ENCODE measurements at places on chromosomes 6 and 20. TPM values are rescaled to one million over a fixed set of nuclear protein-coding genes. Genes with fewer than 3 reads are reported as not detected.

DNA sequence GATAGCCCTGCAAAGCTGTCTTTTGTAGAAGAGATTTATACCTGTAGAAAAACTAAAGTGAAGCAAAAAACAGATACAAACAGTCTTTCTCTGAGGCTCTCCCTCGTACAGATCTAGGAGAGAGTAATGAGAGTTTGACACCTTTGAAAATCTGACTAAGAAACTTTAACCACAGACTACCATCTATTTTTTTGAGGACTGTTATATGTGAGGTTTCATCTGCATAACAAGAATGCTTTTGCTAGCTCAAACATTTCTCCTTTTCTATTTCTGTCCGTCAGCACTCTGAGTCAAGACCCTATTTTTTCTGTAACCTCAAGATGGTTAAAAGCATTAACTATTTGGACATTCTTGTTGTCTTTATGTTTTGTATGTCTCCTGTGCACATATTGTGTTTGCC, 193.0 kb downstream of the BTBD3 start:
- DNase-seq: no peak

- DNase-seq: no peak
Observed at GRCh38 chr6:2460216-2460745, 214.9 kb upstream of the GMDS start.

- DNase-seq: no peak
Observed at GRCh38 chr20:1720226-1720625, 62.6 kb upstream of the SIRPG start.

DNA sequence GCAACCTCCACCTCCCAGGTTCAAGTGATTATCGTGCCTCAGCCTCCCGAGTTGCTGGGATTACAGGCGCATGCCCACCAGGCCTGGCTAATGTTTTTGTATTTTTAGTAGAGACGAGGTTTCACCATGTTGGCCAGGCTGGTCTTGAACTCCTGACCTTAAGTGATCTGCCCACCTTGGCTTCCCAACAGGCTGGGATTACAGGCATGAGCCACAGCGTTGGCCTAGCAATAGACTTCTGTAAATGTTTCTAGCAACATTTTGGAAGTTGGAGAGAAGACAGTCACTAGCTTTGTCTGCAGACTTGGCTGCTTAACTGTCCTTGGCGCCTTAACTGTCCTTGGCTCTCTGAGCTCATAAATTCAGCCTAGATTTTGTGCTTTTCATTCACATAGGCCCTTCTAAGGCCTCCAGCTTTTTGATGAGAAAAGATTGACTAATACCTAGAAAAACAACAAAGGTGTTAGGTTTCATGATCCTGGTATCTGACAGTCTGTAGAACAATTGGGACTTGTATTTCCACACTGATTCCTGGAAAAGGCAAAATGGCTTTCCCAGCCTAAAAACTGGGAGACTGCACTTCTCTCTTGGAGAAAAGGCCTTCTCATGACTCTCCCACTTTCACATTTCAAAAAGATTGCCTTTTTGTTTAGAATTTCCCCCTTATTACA, 49.7 kb downstream of the OR2B2 start:
- no peak for DNase-seq

DNA sequence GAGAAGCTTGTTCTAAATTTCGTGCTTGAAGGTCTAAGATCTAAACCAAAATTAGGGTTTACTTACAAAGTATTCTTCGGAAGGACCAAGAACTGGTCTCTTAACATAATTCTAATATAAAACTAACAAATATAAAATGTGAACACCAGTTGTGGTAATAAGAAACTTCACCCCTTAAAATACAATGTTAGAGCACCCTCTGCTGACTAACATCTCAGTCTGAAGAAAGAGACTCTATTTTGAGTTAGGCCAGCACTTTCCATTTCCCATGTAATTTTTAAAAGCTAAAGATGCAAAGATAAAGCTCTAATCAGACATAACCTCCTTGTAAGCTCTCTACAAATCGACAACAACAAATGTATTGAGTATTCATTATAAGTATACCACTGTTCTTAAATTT, 24.6 kb downstream of the ATG5 start:
- DNase-seq: no peak

DNA sequence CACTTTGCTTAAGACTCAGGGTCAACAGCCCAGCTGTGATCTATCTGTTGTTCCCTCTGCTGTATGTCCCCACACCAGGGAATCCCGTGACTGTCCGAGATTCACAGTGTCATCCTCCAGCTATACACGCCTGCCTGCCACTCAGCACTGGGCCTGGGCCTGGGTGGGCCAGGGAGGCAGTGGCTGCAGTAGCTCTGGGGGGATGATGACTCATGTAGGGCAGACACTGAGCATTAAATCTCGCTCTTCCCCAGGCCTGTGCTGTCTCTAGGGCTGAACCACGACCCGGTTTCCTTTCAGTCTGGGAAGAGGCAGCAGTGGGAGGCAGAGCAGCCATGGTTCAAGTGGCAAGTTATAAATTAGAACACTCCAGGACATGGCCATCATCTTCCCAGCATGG, 173.9 kb downstream of the LRFN2 start:
- no peak for DNase-seq

DNA sequence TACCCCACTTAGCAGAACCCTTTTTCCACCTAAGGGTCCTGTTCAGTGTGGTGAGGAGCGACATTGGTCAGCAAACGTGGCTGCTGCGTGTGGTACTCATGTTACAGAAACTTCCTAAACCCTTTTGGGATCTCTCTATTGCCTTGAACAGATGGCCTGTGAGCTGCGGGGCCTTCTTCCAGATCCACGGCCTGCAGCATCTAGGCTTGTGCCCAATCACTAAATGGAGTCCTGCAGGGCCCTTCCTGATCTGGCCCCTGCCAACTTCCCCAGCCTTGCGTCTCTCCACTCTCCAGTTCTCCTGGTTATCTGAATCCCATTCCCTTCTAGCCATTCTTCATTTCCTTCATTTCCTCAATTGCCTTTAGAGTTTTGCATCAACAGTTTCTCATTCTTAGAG, 85.6 kb downstream of the PDE7B start:
- DNase-seq: no peak

GRCh38 chr20:23479043-23479442, 11.9 kb upstream of the CST8 start:
- DNase-seq: no peak

GRCh38 chr6:170082067-170082466, 208.8 kb downstream of the DLL1 start:
- peak; percentile 76 for DNase-seq

GRCh38 chr6:77447254-77447653, 16.0 kb downstream of the HTR1B start:
- no peak for DNase-seq

- no peak for DNase-seq
Observed at GRCh38 chr6:16965689-16966088, 136.2 kb upstream of the STMND1 start.

- DNase-seq: no peak
Observed at GRCh38 chr6:142292166-142292924, 9.5 kb upstream of the ADGRG6 start.

DNA sequence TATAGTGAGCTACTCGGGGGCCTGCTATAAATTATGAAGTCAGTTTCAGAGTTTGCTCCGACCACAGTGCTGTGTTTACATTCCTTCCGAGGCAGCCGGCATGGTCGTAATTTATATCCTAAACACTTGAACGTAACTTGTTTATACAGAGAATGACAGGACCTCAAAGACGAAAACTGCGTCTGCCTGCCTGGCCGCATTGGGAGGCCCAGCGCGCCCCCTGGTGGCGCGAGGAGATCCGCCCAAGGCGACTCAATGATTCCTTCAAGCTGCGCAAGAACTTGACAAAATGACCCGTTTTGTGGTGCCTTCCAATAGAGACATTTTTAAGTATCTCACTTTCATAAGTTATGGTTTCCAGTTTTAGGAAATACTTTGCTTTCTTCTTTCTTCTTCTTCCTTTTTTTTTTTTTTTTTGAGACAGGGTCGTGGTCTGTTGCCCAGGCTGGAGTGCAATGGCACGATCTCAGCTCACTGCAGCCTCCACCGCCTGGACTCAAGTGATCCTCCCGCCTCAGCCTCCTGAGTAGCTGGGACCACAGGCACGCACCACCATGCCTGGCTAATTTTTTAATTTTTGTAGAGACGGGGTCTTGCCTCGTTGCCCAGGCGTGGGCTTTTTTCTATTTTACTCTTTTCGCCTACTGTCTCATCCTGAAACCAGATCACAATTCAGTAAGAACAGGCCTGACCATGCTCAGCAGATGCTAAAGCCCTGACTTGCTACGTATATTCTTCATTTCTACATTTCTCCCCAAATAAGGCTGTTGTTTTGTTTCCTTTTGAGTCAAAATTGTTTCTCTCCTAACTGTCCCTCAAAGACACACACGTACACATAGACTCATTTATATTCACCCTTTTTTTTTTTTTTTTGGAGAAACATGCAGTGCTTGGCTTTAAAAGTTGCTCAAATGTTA, 7.8 kb downstream of the FOXF2 start:
- no peak for DNase-seq

GRCh38 chr6:84033523-84034451, at the start of gene MRAP2:
MRAP2 (plus strand) TSS chr6:84033772; CDS start chr6:84055319, 21,547 bp downstream.
- no peak for DNase-seq

DNA sequence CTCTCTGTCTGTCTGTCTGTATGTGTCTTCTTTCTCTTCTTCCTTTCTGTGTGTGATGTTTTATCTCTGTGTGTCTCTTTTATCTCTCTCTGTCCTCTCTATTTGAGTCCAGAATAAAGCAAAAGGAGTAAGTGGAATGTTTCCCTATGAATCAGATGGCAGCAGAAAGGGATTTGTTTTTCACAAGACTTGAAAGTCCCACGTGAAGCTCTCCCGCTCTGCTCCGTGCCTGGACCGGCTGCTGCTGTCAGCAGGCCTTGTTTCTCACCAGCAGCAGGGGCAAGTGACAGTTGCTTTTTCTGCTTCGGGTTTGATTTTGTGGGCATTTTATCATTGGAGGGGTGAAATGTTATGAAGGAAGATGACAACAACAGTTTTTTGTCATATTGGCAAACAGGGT, 212.7 kb downstream of the PACRG start:
- DNase-seq: no peak

DNA sequence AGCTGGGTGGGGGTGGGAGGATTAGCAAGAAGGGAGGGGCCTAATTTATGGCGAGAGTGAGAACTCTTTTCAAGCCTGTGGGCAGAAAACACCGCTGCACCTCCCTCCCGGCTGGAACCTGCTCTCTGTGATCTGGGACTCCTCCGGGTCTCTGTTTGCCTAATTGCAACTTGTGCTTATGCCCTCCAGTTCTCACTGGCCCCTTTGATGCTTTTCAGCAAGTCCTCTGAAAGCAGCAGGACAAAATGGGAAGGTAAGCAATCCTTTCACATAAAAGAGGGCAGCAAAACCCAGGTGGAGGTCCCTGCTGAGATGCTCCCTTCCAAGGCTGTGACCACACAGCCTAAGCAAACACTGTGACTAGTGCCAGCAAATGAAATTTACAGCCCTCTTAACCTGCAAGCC, 523.0 kb upstream of the FLRT3 start:
- DNase-seq: no peak

- DNase-seq: no peak
Observed at GRCh38 chr6:165218829-165219228, 90.6 kb downstream of the C6orf118 start.

- DNase-seq: no peak
Observed at GRCh38 chr6:156883497-156884252, 106.5 kb downstream of the ARID1B start.

- DNase-seq: no peak
Observed at GRCh38 chr6:30378290-30378937, 33.5 kb downstream of the RPP21 start.

DNA sequence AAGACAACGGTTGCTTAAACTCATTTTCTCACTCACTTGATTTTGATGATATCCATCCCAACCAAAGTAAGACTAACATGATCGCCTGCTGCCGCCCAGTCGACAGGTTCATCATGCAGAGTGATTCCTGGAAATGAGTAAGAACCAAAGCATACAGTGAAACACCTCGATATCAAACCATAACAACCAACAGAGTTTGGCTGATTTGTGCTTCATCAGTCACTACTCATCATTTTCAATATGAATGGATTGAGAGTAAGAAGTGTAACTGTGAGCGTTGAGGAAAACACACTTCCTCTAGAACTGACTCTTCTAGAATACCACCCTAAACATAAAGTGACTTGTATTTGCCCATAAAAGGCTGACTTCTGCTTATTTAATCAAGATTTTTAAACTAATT, 29.2 kb upstream of the ALDH8A1 start:
- DNase-seq: no peak

GRCh38 chr6:146903451-146903850, 300.8 kb upstream of the STXBP5 start:
- no peak for DNase-seq

The C6orf163 gene
- total RNA-seq: 1.2 TPM

The COL19A1 gene
- total RNA-seq: 2.0 TPM

The EPHA7 gene
- total RNA-seq: 55.4 TPM

The JARID2 gene
- total RNA-seq: 10.2 TPM

The SLC32A1 gene
- not detected for total RNA-seq

The NEURL2 gene
- 2.7 TPM for total RNA-seq

The CAP2 gene
- 90.4 TPM for total RNA-seq

The SLC25A27 gene
- total RNA-seq: 5.7 TPM

All from chondrocyte (in vitro differentiated cells).